Right renal cortex interstitium (tissue), 3 donors: ENCODE measurements at places on chromosomes 11 and 22. TPM values are rescaled to one million over a fixed set of nuclear protein-coding genes. Genes with fewer than 3 reads are reported as not detected.

The UBQLNL gene
- polyA plus RNA-seq, result 0.43 TPM

GRCh38 chr11:61281581-61282250 lies 13.4 kb downstream of the VWCE start:
- DNase-seq, result no peak

GRCh38 chr11:28223577-28223976 lies 115.4 kb downstream of the METTL15 start:
- no peak for DNase-seq

DNA sequence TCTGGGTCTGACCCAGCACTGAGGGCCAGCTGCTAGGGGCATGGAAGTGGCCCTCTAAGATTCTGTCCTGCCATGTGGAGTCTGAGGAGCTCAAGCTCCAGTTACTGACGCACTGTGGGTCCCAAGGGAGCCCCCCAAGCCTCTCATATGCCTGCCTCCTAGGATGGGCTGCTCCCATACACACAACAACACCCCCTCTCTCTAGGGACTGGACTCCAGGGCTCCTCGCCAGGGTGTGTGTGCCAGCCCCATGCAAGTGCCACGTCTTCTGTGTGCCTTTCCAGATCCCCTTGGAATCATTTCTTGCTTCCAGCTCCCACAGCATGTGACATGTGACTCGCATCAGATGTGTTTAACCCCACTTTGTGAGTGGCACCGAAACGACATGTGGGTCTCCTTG lies 234.5 kb downstream of the CEP164 start:
- DNase-seq, result no peak

DNA sequence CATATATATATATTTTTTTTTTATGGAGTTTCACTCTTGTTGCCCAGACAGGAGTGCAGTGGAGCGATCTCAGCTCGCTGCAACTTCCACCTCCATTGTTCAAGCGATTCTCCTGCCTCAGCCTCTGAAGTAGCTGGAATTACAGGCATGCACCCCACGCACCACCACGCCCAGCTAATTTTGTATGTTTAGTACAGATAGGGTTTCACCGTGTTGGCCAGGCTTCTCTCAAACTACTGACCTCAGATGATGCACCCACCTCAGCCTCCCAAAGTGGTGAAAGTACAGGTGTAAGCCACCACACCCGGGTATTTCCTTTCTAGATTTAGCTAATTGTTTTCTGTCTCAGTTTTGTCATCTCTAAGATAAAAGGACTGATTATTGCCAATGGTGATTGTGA lies 821.1 kb downstream of the CNTN5 start:
- DNase-seq, result no peak

GRCh38 chr22:29353286-29353685 lies 35.1 kb downstream of the AP1B1 start:
- DNase-seq, result no peak

- DNase-seq, result no peak
These were observed 35.5 kb upstream of the ST14 start for GRCh38 chr11:130124096-130124495.

The NXPE1 gene
- 0.06 TPM for polyA plus RNA-seq

The SF3A1 gene
- polyA plus RNA-seq, result 114 TPM

The OTOG gene
- 0.62 TPM for polyA plus RNA-seq

The SYCE3 gene
- polyA plus RNA-seq, result not detected
